ENCODE measurements at places on chromosomes 1 and 21. TPM values are rescaled to one million over a fixed set of nuclear protein-coding genes. Genes with fewer than 3 reads are reported as not detected.

DNA sequence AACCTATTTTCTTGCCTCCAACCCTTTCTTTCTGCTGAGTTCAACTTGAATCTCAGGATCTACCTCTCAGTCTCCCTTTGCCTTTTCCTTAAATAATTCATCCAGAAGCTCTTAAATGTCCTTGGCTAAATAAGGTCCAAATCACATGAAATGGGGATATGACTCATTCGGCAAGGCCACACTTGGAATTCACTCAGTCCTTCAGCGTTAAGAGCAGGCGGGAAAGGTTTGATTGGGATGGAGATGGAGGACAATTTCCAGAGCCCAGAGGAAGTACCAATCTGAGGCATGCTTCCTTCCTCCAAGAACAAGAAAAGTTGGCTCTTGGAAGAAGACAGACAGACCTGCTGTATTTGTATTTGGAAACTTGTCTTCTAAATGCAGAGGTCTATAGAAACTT, 128.5 kb downstream of the PROX1 start:
- no peaks in the 10 kb centered on the region for H3K4me1 ChIP-seq
- H3K4me3 ChIP-seq, result no peak overlapping the region
- no peaks in the 10 kb centered on the region for H3K36me3 ChIP-seq
- DNase-seq, result no peak
- H3K27ac ChIP-seq, result no peak overlapping the region

DNA sequence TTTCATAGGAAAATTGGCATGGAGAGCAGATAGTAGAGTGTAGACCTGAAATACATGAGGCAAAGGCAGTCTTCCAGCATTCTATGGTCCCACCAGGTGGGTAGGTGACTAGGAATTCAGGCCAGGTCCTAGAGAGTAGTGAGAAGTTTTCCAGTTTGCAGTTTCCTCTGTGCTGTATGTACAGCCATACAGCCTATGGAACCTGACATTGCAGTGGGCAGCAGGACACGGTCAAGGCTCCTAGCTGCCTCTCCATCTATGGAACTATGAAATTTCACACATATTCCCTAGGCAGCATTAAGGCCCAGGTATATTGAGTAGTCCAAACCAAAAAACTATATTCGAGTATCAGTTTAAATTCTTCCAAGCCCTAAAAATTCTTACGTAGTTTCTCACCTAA, 16.3 kb downstream of the POGK start:
- peaks cover 24% of the 10 kb centered on the region for H3K36me3 ChIP-seq
- peaks cover 12% of the 10 kb centered on the region for H3K4me1 ChIP-seq
- H3K27me3 ChIP-seq, result no peaks in the 10 kb centered on the region
- peak overlapping the region; percentile 25 for H3K27ac ChIP-seq

DNA sequence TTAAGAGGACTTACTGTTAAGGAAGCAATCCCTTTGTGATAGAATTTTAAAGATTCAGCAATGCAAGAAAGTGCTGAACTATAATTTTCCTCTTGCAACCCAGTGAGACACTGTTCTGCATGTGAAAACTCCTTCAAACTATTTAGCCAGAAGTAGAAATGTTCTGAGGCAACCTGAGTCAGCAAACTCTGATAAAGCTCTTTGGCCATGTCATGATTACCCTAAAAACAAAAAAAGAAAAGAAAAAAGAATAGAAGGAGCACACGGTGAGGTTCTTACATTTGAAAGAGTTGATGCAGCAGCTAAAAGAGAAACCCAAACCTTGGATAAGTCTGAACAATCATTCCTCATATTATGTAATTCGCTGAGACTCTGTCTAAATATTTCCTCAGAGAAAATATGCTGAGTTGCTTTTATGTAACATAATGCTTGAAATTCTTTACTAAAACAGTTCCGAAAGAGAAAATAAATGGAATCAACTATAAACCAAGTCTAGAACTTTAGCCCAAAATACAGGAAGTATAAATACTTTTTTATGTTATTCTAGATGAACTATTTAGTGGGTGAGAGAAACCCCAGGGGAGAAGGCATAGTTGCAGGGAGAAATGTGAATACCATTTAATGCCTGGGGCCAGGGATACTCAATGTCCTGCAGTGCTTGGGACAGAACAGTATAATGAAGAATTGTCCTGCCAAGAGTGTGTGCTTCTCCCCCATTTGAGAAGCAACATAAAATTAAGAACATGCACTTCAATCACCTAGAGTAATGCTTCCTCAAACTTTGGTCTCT, 60.0 kb downstream of the INTS7 start:
- peak overlapping the region; percentile 91 for H3K27ac ChIP-seq
- no peaks in the 10 kb centered on the region for H3K4me1 ChIP-seq
- DNase-seq, result no peak
- H3K4me3 ChIP-seq, result no peak overlapping the region
- H3K36me3 ChIP-seq, result peaks cover 16% of the 10 kb centered on the region

GRCh38 chr1:170545476-170545875, 13.5 kb downstream of the GORAB start:
- no peak for DNase-seq
- H3K36me3 ChIP-seq, result peaks cover 56% of the 10 kb centered on the region
- no peak overlapping the region for H3K4me3 ChIP-seq
- no peaks in the 10 kb centered on the region for H3K4me1 ChIP-seq
- no peak overlapping the region for H3K27ac ChIP-seq

DNA sequence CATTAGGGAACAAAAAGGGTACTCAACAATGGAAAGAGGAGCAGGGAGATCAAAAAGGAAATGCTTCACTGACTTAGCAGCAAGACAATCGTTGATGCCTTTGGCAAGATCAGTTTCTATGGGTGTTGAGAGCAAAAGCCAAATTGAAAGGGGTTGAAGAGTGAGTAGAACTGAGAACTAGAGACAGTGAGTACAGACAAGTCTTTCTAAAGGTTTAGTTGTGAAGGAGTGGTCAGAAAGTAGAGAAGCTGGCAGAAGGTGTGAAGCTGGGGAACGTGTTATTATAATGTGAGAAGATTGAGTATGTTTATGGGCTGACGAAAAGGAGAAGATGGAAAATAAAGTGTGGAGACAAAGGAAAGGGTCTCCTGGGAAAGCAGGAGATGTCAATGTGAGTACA, 221.2 kb upstream of the USP25 start:
- H3K36me3 ChIP-seq, result no peaks in the 10 kb centered on the region
- no peak overlapping the region for H3K4me3 ChIP-seq
- DNase-seq, result no peak
- H3K27me3 ChIP-seq, result no peaks in the 10 kb centered on the region

- H3K36me3 ChIP-seq, result no peaks in the 10 kb centered on the region
- H3K4me3 ChIP-seq, result no peak overlapping the region
- H3K4me1 ChIP-seq, result peaks cover 17% of the 10 kb centered on the region
- H3K27ac ChIP-seq, result no peak overlapping the region
Measured at GRCh38 chr1:235079443-235080296, 49.0 kb downstream of the TOMM20 start.

GRCh38 chr1:7281821-7282220, 489.3 kb upstream of the VAMP3 start:
- peaks cover 34% of the 10 kb centered on the region for H3K27me3 ChIP-seq
- peaks cover 3% of the 10 kb centered on the region for H3K4me1 ChIP-seq
- H3K36me3 ChIP-seq, result no peaks in the 10 kb centered on the region
- DNase-seq, result no peak
- H3K4me3 ChIP-seq, result no peak overlapping the region

GRCh38 chr1:151058692-151059091, 730 bp downstream of the CDC42SE1 start:
- peak overlapping the region; percentile 98 for H3K4me3 ChIP-seq
- H3K36me3 ChIP-seq, result peaks cover 43% of the 10 kb centered on the region
- peak overlapping the region; percentile 99 for H3K27ac ChIP-seq

GRCh38 chr1:19552291-19553010, 67.1 kb upstream of the CAPZB start:
- H3K4me3 ChIP-seq, result no peak overlapping the region
- no peak for DNase-seq

GRCh38 chr1:154485910-154486496, 16.0 kb upstream of the TDRD10 start:
- H3K4me3 ChIP-seq, result no peak overlapping the region
- peaks cover 16% of the 10 kb centered on the region for H3K27me3 ChIP-seq
- no peak overlapping the region for H3K27ac ChIP-seq
- DNase-seq, result no peak
- H3K4me1 ChIP-seq, result peaks cover 5% of the 10 kb centered on the region

DNA sequence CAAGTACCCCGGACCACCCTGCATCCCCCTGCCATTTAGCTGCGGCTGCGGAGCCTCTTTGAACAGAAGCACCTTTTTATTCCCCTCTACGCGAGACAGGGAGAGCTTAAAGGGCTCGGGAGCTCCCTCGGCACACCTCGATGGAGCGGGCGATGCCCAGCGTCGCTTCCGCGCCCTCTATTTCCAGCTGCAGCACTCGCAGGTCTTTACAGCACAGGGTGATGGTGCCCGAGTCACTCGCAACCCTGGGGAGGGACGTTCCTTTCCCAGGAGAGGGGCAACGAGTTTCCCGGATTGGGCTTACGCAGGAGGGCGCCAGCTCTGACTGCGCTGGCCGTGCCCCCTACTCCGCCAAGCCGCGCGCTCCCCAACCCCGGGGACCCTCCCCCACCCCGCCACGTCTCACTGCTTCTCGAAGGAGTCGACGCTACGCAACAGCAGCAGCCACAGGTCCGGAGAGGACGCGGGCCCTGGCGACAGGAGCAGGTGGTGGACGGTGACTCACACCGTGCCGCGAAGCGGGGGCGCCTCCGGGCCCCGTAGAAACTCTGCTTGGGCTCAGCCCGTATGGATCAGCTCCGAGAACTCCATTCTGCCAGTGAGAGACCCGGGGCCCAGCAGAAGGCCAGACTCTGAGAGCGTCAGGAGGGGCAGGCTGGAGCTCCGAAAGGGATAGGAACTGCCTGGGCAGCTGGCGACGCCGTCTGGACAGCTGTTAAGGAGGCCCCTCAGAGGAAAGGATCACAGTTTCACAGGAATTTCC, 5.8 kb upstream of the FAM167B start:
- H3K4me1 ChIP-seq, result peaks cover 16% of the 10 kb centered on the region
- H3K27ac ChIP-seq, result peak overlapping the region; percentile 58
- DNase-seq, result no peak
- H3K27me3 ChIP-seq, result no peaks in the 10 kb centered on the region

NBPF15 gene
- polyA plus RNA-seq, result 15.1 TPM

KLHDC7A gene
- not detected for polyA plus RNA-seq

MARK1 gene
- 0.09 TPM for polyA plus RNA-seq

CD2 gene
- polyA plus RNA-seq, result 1.2 TPM

Measured in naive B cell (primary cell).